ENCODE measurements at places on chromosomes 6 and 20. TPM values are rescaled to one million over a fixed set of nuclear protein-coding genes. Genes with fewer than 3 reads are reported as not detected.

- no peaks in the 10 kb centered on the region for H3K4me1 ChIP-seq
- no peaks in the 10 kb centered on the region for H3K36me3 ChIP-seq
- H3K4me3 ChIP-seq = no peak overlapping the region
These were observed 112.0 kb upstream of the SRSF6 start for GRCh38 chr20:43345676-43346075.

Gene OPN5
- not detected for total RNA-seq

- H3K36me3 ChIP-seq = no peaks in the 10 kb centered on the region
- H3K27me3 ChIP-seq = no peaks in the 10 kb centered on the region
- no peak overlapping the region for H3K4me3 ChIP-seq
- H3K4me1 ChIP-seq = no peaks in the 10 kb centered on the region
- H3K27ac ChIP-seq = peak overlapping the region; percentile 41
- no peak for DNase-seq
These were observed 183.2 kb upstream of the TCF21 start for GRCh38 chr6:133705731-133706130.

DNA sequence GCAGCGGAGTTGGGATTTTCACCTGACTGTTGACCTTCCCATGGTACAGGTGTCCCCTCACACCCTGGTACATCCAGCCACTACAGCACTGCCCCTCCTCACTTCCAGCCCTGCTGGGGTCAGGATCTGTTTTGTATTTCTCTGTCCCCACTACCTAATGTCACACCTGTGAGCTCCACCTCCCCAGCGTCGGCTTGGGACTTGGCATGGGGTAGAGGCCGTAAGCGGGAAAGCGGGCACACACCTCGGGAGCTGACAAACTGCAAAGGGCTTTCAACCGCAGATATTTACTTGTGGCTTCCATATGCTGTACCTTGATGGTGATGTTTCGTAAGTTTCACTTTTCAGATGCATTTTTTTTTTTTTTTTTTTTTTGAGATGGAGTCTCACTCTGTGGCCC is 5.4 kb upstream of the CCN5 start:
- peaks cover 56% of the 10 kb centered on the region for H3K4me1 ChIP-seq
- no peak for DNase-seq
- no peaks in the 10 kb centered on the region for H3K27me3 ChIP-seq

- H3K36me3 ChIP-seq = no peaks in the 10 kb centered on the region
- DNase-seq = no peak
- H3K4me3 ChIP-seq = no peak overlapping the region
These were observed 181.2 kb upstream of the TNFAIP3 start for GRCh38 chr6:137685798-137686375.

Gene GJA1
- total RNA-seq = 248 TPM

Gene EPB41L1
- total RNA-seq = 14.6 TPM

Gene CFB
- 3.7 TPM for total RNA-seq

Gene METTL24
- 1.2 TPM for total RNA-seq

Gene SALL4
- 0.25 TPM for total RNA-seq

DNA sequence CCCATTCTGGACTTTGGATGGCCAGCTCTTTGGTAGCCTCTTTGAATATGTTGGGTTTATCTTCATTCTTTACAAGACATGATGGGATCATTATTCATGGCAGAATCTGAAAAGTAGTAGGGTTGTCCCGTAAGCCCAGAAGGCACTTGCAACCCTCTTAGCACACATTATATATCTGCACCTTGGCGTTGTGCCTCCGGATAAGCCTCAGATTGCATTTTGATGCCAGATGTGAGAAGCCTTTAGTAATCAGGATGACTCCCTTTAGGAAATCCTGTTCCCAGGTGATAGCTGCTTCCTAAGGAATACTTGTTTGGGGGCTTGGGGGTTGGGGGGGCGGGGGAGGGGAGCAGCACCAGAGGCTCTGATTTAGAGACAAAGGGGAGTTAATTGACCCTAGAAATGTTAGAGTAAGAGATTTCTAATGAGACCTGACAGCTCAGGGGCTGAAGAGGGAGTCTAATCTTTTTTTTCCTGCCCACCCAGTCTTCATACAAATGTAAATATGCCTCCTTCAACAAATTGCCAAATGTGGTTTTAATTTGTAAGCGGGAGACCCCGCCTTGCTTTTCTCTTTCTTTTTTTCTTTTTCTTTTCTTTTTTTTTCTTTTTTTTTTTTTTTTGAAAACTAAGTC is 55.1 kb downstream of the JAG1 start:
- peaks cover under 1% of the 10 kb centered on the region for H3K36me3 ChIP-seq
- DNase-seq = no peak
- no peak overlapping the region for H3K4me3 ChIP-seq
- H3K4me1 ChIP-seq = peaks cover 22% of the 10 kb centered on the region

DNA sequence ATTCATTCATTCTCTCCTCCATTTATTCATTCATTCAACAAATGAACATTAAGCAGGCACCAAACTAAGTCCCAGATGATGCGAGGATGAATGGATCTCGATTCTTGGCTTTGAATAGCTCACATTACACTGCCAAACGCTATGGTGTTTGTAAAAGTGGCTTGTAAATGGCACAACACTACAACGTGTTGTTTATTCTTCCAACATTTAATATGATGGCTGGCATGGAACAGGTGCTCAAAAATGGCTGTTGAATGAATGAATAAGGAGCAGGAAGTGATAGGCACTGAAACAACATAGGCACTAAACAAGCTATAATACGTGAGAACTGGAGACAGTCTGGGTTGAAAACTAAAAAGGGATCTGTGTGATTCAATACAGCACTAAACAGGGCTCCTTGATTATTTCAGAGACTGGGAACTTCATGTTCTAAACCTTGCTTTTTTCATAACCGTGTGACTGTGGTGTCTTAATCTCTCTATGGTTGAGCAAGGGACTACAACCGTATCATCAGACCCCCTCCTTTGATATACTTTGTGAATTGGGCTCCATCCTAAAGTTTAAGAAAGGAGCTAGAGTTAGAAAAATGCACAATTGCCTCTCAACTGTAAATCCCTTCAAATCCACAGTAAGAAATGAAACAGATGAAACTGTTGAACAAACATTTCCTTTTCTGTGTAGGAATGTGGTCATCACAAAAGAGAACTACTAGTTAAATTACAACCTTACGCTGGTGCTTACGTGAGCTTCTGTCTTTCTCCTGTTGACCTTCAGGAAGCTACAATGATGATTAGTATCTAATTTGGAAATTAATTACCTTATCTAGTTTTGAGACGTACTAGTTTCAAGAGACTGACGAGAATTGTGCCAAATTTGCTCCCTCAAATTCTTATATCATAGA is 16.9 kb upstream of the SLC16A10 start:
- H3K27me3 ChIP-seq = peaks cover 6% of the 10 kb centered on the region
- no peak overlapping the region for H3K27ac ChIP-seq
- H3K4me1 ChIP-seq = no peaks in the 10 kb centered on the region
- no peak for DNase-seq

- H3K4me1 ChIP-seq = no peaks in the 10 kb centered on the region
- H3K4me3 ChIP-seq = no peak overlapping the region
- peaks cover 18% of the 10 kb centered on the region for H3K36me3 ChIP-seq
- DNase-seq = no peak
- H3K27ac ChIP-seq = no peak overlapping the region
These were observed 15.9 kb upstream of the MYBL2 start for GRCh38 chr20:43650997-43651525.

GRCh38 chr6:100962466-100962865 is 81.3 kb upstream of the ASCC3 start:
- no peak for DNase-seq
- H3K36me3 ChIP-seq = no peaks in the 10 kb centered on the region

GRCh38 chr20:14829906-14830305 is 492.5 kb upstream of the FLRT3 start:
- no peak overlapping the region for H3K4me3 ChIP-seq
- H3K4me1 ChIP-seq = no peaks in the 10 kb centered on the region
- no peaks in the 10 kb centered on the region for H3K27me3 ChIP-seq
- H3K36me3 ChIP-seq = no peaks in the 10 kb centered on the region
- no peak for DNase-seq
- no peak overlapping the region for H3K27ac ChIP-seq

DNA sequence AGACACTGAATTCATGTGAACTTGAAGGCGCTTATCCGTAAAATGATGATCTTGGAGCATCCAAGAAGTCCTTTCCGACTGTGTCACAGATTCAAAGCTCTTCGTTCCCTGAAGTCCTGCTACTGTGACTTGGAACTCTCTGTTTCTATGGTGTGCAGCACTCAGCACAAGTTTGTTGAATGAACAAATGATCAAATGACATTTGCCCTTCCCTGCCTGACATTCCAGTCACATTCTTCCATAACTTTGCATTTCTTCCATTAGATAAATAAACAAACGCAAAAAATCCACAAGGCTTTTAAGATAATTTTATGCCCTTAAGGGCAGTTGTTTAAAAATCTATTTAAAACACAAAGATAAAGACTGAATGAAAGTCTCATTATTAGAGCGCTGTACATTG is 39.9 kb downstream of the SGK1 start:
- H3K36me3 ChIP-seq = no peaks in the 10 kb centered on the region
- H3K4me1 ChIP-seq = no peaks in the 10 kb centered on the region
- no peak overlapping the region for H3K27ac ChIP-seq
- H3K27me3 ChIP-seq = no peaks in the 10 kb centered on the region
- DNase-seq = no peak
- no peak overlapping the region for H3K4me3 ChIP-seq

Gene C6orf132
- total RNA-seq = 1.4 TPM

- H3K4me3 ChIP-seq = no peak overlapping the region
- peaks cover 31% of the 10 kb centered on the region for H3K4me1 ChIP-seq
- no peak overlapping the region for H3K27ac ChIP-seq
- no peaks in the 10 kb centered on the region for H3K36me3 ChIP-seq
- H3K27me3 ChIP-seq = no peaks in the 10 kb centered on the region
- no peak for DNase-seq
These were observed 304.9 kb upstream of the JAG1 start for GRCh38 chr20:10978713-10979112.

DNA sequence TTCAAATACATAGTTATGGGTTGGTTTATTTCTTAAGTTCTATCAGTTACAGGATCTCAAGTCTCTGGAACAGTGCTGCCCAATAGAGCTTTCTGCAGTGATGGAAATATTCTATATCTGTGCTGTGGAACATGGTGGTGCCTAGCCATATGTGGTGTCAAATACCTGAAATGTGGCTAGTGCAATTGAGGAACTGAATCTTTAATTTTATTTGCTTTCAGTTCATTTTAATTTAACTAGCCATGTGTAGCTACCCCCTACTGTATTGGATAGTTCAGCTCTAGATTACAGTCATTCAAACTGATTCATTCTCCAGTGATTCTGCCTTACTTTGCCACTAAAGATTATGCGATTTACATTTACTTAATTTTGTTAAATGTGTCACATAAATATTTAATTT is 503.2 kb downstream of the CDKAL1 start:
- H3K36me3 ChIP-seq = no peaks in the 10 kb centered on the region
- H3K4me1 ChIP-seq = no peaks in the 10 kb centered on the region
- no peak overlapping the region for H3K4me3 ChIP-seq
- DNase-seq = no peak
- no peaks in the 10 kb centered on the region for H3K27me3 ChIP-seq
- H3K27ac ChIP-seq = no peak overlapping the region

- no peak overlapping the region for H3K4me3 ChIP-seq
- no peak for DNase-seq
- H3K36me3 ChIP-seq = no peaks in the 10 kb centered on the region
- peaks cover 17% of the 10 kb centered on the region for H3K27me3 ChIP-seq
- no peak overlapping the region for H3K27ac ChIP-seq
- H3K4me1 ChIP-seq = peaks cover 26% of the 10 kb centered on the region
These were observed 50.4 kb downstream of the NOL4L start for GRCh38 chr20:32534661-32535240.

Gene MUC22
- total RNA-seq = 0.08 TPM

Gene GPLD1
- total RNA-seq = 0.71 TPM

GRCh38 chr6:163955096-163955495 is 540.6 kb downstream of the QKI start:
- no peak for DNase-seq
- no peaks in the 10 kb centered on the region for H3K27me3 ChIP-seq
- H3K4me1 ChIP-seq = peaks cover 53% of the 10 kb centered on the region
- no peak overlapping the region for H3K4me3 ChIP-seq

Gene SLC25A27
- total RNA-seq = 18.6 TPM

GRCh38 chr6:93420163-93420795 is 920 bp upstream of the EPHA7 start:
- no peaks in the 10 kb centered on the region for H3K36me3 ChIP-seq
- peak overlapping the region; percentile 76 for H3K4me3 ChIP-seq
- peak overlapping the region; percentile 72 for H3K27ac ChIP-seq
- no peak for DNase-seq
- H3K4me1 ChIP-seq = peaks cover 41% of the 10 kb centered on the region

DNA sequence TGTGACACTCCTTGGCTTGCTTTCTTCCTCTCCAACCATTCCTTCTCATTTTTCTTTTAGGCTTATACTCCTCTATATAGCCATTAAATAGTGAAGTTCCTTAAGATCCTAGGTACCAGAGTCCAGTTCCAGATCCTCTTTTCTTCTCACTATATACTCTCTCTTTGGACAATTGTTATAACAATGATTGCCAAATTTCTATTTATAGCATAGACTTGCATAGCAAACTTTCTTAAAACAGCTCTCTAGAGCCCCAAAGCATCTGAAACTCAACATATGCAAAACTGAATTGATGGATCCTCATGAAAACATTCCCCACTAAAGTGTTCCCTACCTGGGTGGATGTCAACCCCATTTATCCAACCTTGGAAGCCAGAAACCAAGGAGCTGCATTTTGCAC is 13.4 kb downstream of the PHIP start:
- H3K27me3 ChIP-seq = no peaks in the 10 kb centered on the region
- H3K36me3 ChIP-seq = peaks cover 11% of the 10 kb centered on the region
- no peak overlapping the region for H3K27ac ChIP-seq
- peaks cover 82% of the 10 kb centered on the region for H3K4me1 ChIP-seq
- no peak overlapping the region for H3K4me3 ChIP-seq

DNA sequence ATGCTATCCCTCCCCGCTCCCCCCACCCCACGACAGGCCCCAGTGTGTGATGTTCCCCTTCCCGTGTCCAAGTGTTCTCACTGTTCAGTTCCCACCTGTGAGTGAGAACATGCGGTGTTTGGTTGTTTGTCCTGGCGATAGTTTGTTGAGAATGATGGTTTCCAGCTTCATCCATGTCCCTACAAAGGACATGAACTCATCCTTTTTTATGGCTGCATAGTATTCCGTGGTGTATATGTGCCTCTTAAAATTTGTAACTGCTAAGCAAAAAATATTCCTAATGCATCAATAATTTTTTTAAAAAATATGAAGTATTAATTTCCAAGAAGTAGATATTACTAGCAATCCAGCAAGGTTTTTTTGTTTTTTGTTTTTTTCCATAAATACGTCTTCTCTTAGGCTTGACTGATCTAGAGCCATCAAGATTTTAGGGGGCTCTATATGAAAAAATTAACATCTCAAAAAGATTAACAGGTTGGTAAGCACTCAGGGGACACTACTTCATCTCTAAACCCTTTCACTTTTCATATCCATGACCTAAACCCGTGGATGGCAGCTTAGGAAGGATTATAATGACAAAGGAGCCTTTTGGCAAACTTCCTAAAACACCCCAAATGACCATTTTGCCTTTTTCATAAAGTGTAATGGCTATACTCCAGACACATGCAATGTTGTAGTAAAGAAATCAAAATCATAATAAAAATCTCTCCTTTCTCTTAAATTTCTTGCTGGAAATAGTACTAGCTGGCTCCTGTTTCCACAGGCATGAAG is 14.2 kb downstream of the MAP7 start:
- no peak overlapping the region for H3K27ac ChIP-seq
- no peaks in the 10 kb centered on the region for H3K4me1 ChIP-seq
- no peaks in the 10 kb centered on the region for H3K36me3 ChIP-seq
- H3K4me3 ChIP-seq = no peak overlapping the region
- no peak for DNase-seq
- no peaks in the 10 kb centered on the region for H3K27me3 ChIP-seq

All from left ventricle myocardium inferior (tissue), 1 donor.